ENCODE measurements at places on chromosomes 1 and 21.

DNA sequence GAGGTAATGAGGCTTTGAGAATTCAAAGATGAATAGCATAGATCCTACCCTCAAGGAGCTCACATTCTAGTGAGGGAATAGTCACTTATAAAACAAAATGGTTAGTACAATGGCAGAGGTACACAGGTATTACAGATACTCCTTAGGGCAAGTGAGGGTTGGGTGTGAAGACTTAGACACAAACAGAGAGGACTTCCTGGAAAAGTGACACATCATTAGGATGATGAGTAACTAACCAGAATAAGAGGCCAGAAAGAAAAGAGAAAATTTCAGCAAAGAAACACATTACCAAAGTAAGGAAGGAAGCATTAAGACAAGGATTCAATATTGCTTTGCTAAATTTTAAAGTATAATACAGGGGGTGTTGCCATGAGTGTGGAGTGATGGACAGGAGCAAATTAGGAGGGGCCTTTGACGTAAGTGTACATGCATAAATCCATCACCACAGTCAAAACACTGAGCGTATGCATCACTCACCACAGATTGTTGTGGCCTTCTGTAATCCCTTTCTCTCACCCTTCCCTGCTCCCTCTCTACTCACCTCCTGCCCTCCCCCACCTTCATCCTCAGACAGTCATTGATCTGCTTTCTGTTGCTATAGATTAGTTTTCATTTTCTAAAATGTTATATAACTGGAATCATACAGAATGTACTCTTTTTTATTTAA, 7.9 kb downstream of the CD53 start:
- no peak for DNase-seq

GRCh38 chr1:162530307-162530987, 31.1 kb upstream of the UAP1 start:
- DNase-seq, result no peak

- DNase-seq, result no peak
Observed at GRCh38 chr1:208078752-208079151, 165.4 kb downstream of the PLXNA2 start.

DNA sequence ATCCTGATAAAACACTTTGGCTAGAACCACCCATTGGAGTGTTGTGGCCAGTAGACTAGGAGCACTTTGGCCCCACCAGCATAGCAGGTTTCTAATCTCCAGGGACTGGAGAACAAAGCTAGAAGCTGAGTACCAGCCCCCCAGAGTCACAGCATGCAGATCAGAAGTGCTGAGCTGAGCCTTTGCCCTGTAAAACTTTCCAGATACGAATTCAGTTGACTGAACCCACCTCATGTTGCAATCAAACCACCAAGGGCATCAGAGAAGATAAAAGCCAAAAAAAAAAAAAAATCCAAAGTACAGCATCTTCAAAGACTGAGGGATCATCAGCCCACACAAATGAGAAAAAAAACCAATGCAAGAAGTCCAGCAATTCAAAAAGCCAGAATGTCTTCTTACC, 8.7 kb upstream of the CD53 start:
- no peak for DNase-seq

DNA sequence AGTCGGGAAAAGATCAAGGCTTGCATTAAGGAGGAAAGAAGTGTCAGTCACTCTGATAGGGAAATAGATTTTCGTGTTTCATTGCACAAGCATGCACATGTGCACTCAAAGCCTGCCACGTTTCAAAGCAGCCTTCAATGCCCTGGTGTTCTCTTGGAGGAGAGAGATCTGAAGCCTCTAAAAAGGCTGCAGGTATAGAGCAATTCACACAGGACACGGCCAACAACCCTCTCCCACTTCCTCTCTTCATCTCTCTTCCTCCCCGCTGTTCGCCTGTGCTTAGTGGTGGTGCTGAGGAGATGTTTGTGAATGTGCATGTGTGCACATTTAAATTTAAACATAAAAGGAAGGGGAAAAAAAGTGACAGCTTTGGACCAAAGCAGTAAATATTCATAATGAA, 117.7 kb downstream of the NUF2 start:
- DNase-seq, result no peak

- no peak for DNase-seq
Observed at GRCh38 chr1:21873174-21873573, 61.1 kb downstream of the LDLRAD2 start.

- no peak for DNase-seq
Observed at GRCh38 chr1:30730346-30731108, 7.1 kb upstream of the MATN1 start.

DNA sequence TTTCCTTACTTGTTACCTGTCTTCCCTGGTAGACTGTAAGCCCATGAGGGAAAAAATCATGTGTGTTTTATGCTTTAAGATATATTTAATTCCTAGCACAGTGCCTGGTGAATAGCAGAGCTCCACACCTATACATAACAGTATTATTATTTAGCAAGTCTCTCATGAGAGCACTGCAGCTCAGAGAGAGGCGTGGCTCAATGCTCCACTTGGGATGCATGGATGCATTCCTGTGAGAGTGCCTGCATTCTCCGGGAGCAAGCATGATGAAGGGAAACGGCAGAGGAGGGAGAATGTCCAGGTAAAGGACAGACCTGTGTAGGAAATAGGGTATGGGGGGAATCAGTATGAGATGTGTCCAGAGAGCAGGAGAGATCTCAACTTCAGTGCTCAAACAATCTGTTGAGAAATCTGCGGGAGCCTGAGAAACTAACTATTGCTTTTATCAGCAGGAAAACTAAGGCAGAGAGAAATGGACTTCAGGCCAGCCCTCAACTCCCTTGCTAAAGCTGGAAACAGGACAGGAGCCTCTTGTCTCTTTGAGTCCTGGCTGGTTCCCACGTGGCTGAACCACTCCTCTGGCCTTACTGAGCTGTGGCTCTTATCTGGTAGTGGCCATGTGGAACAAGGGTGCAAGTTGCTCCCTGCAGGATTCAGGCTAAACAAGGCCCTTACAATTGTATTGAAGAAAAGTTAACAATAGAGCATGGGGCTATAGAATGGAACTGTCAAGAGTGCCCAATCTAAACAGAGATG, 113.1 kb downstream of the KCNN3 start:
- no peak for DNase-seq

- DNase-seq, result no peak
Observed at GRCh38 chr21:44626673-44627143, at the start of gene KRTAP10-9. KRTAP10-9 (plus strand) TSS chr21:44627093; CDS start chr21:44627172, 79 bp downstream.

DNA sequence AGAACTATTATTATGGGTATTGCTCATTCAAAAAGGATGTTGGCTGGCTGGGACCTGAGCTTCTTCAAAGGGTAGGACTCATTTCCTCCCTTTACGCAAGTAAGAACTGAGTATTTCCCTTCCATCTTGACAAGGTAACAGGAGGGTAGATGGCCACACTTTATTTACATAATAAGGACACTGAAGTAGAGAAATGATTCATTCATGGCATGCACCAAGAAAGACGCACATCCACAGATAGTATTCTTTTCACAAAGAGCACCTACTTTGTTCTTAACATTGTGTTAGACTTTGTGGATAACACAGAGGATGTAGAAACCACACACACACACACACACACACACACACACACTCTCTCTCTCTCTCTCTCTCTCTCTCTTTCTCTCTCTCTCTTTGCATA, 82.9 kb downstream of the FAM78B start:
- DNase-seq, result no peak

DNA sequence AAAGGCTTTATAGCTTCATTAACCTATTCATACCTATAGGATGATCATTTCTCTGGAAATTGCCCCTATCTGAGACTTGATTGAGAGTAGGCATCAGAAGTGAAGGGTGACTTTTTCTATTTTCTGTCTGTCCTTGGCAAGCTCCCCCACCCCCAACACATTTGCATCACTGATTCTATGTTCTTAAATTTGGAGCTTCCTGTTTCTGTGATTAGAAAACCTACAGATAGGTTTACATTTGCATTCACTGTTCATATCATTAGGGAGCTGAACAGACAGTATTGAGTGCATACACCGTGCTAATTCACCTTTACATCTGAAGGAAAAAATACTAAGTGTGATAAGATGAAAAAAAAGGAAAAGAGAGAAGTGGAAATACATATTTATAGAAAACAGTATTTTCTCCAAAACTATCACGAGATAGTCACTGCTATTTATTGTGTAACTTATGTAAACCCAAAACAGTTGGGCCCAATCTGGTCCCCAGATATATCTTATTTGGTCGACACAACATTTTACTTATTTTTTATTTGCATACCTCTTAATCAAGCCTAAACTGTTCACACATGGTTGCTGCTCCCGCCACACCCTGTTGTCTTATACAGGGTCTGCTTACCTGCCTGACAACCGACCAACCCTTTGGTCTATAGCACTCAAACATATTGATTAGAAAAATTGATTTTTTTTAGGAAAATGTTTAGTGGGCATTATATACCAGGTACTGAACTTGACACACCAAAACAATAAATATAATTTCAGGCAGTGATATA, 218.8 kb downstream of the NTNG1 start:
- DNase-seq, result no peak

DNA sequence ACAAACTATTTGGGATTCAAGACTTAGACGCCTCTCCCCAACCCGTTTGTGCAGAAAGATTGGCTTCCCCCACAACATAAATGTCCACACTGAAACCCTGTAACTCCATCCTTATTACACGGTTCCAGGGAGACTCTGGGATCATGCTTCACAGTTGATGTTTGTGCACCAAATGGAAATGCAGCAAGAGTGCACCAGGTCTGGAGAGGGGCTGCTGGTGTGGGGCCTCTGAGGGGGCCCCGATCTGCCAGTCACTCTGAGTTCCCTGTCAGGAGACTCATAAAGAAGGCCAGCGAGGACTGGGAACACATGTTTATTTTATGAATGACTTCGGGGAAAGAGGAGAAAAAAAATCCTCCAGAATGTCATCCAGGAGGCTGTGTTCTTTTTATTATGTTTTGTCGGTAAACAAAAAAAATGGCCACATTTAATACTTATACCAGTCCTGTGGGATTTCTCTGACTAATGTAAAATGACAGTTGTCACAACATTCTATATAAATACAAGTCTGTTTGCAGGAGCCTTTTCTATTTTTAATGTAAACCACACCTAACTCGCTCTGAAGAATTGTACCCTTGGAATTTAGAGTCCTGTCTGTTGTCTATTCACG, 439.1 kb upstream of the VAMP3 start:
- no peak for DNase-seq

GRCh38 chr1:43978551-43979260, at the start of gene B4GALT2:
B4GALT2 (plus strand) TSS chr1:43979210; CDS start chr1:43981161, 1,951 bp downstream.
- DNase-seq, result peak; percentile 78

- DNase-seq, result no peak
Observed at GRCh38 chr1:101293461-101294051, 56.7 kb downstream of the S1PR1 start.

- peak; percentile 78 for DNase-seq
Observed at GRCh38 chr1:220787069-220787619, 431 bp downstream of the MTARC1 start.

GRCh38 chr21:41953249-41953830, 478 bp downstream of the C2CD2 start:
- DNase-seq, result no peak

DNA sequence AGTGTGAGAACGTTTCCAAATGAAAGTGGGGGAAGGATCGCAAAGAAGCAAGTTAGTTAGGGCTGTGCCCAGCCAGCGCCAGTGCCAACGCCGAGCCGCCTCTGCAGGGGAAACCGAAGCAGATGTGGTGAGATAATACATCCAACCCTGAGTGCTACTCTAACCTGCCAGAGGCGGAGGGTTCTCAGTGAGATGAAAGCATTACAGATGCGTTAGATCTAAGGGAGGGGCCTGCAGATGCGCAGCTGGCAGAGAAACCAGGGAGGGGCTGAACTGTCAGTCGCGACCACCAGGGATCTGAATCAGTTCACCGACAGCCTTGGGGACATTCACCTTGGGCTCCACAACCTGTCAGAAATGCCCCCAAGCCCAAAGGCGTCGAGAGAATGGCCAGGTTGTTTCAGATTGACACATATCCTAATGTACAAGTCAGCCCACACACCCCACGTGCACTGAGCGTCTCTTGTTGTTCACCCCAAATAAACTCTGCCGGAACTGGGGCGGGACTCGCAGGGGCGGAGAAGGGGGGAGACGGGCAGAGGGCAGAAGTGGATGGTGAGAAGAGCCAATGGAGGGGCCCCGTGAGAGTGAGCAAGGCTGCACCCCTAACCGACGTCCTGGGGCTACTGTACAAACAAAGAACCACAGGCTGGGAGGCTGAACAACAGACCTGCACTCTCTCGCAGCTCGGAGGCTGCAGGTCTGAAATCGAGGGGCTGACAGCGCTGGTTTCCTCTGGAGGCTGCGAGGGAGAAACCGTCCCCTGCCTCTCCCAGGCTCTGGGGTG, 8.7 kb upstream of the UMODL1 start:
- peak; percentile 72 for DNase-seq

- DNase-seq, result no peak
Observed at GRCh38 chr1:63874278-63874880, 100.6 kb downstream of the ROR1 start.

- DNase-seq, result no peak
Observed at GRCh38 chr1:39722495-39722894, 16.2 kb upstream of the PPIE start.

DNA sequence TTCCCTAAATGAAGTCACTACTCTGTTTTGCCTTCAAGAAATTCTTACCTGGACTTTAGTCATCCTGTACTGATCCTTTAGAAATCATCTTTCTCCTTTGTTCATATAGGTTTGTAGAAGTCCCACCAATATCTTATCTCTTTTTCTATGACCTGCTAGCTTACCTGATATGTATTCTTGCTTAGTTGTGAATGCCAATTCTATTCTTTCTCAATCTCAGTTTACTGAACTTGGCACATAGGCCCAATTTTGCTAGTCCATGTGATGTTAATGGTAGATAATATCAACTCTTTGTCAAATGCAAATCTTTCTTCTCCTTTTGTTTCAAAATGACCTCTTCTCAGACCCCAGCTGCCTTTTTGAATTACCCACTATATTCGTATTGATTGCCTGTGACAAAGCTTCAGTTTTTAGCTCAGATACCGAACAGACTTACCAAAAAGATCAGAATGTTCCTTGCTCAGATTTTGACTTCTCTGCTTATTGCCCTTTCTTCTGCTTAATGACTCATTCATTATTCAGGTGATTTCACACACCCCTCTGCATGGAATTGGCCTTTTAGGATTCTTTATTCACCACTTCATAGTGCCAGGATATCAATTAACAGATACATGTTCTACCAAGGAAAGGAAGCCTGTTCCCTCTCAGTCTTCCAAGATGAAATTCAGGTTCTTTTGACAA, 20.6 kb downstream of the IPO9 start:
- no peak for DNase-seq

- no peak for DNase-seq
Observed at GRCh38 chr1:108803548-108803947, 53.3 kb downstream of the AKNAD1 start.

DNA sequence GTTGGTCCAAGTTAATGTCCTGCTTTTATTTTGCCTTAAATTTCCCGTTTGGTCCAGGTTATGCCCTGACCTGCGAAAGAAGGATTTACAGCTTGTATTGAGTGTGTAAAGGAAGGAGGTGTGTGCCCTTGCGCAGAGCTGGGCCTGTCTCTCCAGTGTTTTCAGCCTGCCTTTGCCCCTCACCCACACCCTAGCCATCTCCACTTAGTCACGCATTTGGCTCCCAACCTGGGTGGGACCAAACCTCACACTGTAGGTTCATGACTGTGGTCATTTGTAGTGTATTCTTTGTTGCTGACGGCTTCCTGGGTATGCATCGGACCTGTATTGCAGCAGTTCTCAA, 572 bp upstream of the SRSF10 start:
- peak; percentile 49 for DNase-seq

Data from mucosa of descending colon (tissue), 3 donors.